ENCODE measurements at places on chromosomes 1 and 21. TPM values are rescaled to one million over a fixed set of nuclear protein-coding genes. Genes with fewer than 3 reads are reported as not detected.

The LY9 gene
- 29.0 TPM for total RNA-seq

GRCh38 chr1:183243161-183244050 lies 57.3 kb downstream of the LAMC2 start:
- no peak for DNase-seq

The KRTAP13-2 gene
- total RNA-seq: not detected

- DNase-seq: peak; percentile 23
These were observed 459 bp downstream of the FOXE3 start for GRCh38 chr1:47416319-47417169.

DNA sequence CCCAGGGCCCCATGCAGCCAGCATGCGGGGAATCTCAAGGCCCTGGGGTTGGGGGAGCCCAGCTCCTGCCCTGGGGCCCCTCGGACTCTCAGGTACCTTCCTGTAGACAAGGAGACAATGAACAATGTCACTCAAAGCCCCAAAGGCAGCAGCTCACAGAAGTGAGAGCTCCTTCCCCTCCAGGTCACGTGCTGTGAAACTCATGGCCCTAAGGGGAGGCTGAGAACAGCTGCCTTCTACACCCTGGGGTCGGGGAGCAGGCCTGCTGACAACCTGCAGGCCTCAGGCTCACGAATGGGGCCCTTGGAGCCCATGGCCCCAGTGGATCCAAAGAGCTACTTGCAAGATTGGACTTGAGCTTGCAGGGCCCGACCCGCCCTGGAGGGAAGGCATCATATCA lies 3.2 kb downstream of the MEGF6 start:
- no peak for DNase-seq

GRCh38 chr1:210072129-210072528 lies 134.1 kb downstream of the SYT14 start:
- no peak for DNase-seq

- DNase-seq: no peak
These were observed at the start of gene EPS8L3 for GRCh38 chr1:109763646-109764415. Gene EPS8L3 (minus strand): TSS chr1:109763923. CDS start chr1:109761749, 2,174 bp downstream.

DNA sequence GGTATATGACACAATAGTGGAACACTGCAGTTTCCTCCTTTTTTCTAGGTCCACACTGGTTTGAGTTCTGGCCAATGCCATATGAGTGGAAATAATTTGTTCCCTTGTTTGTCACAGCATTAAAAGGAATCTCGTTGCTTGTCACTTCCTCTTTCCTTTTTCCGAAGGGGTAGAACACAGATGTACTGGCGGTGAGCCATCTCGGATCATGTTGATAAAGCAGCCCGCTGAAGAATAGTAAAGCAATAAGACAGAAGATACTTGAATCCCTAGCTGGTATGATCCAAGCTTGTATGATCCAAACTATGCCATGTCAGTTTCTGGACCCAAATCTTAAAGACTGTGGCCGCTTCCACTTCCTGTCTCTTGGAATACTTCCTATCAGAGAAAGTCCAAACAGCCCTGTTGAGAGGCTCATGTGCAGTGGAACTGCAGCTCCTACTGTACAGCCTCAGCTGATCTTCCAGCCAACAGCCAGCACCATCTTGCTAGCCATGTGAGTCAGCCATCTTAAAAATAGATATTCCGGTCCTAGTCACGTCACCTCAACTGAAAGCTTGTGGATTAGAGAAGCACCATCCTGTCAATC lies 40.3 kb downstream of the CFHR5 start:
- no peak for DNase-seq

- no peak for DNase-seq
These were observed 30.5 kb upstream of the FGGY start for GRCh38 chr1:59266180-59266926.

The GUK1 gene
- 294 TPM for total RNA-seq

DNA sequence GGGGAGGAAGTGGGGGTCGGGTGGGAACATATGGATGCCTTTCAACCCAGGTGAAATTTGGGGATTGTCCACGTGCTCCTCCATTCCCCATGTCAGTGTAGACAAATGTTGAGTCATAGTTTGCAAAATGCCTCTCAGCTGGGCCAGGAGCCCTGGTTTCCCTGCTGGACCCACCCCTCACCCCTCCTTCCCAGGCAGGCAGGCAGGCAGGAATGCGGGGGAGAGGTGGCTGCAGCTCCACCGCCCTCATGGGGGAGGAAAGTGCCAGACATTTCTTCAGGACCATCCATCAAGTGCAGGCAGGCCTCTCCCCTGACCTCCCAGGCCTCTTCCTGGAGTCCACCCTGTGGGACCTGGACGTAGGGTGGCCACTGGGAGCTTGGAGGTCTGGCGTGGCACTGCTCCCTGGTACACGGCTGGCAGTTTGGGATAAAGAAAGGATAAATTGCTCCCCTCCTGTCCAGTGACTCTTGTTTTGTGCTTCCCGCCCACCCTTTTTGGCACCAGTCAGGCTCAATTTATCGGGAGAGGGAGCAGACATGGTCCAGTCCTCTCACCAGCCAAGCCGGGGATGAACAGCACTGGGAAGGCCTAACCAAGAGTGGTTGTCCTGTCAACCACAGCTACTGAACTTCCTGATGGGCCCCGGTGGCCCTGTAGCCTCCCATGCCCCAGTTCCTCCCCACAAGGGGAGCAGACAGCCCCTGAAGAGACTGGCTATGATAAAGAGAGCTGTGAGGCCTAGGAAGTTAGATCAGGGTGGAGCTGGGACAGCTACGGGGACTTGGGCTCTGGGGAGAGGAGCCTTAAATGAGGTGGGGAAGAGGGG lies 18.9 kb downstream of the NPR1 start:
- DNase-seq: no peak

- peak; percentile 88 for DNase-seq
These were observed at the start of gene KLHL17 for GRCh38 chr1:960363-961131. Gene KLHL17 (plus strand): TSS chr1:960584. CDS start chr1:960694, 110 bp downstream.

- peak; percentile 53 for DNase-seq
These were observed 4.0 kb downstream of the CAPN2 start for GRCh38 chr1:223716302-223716862.

DNA sequence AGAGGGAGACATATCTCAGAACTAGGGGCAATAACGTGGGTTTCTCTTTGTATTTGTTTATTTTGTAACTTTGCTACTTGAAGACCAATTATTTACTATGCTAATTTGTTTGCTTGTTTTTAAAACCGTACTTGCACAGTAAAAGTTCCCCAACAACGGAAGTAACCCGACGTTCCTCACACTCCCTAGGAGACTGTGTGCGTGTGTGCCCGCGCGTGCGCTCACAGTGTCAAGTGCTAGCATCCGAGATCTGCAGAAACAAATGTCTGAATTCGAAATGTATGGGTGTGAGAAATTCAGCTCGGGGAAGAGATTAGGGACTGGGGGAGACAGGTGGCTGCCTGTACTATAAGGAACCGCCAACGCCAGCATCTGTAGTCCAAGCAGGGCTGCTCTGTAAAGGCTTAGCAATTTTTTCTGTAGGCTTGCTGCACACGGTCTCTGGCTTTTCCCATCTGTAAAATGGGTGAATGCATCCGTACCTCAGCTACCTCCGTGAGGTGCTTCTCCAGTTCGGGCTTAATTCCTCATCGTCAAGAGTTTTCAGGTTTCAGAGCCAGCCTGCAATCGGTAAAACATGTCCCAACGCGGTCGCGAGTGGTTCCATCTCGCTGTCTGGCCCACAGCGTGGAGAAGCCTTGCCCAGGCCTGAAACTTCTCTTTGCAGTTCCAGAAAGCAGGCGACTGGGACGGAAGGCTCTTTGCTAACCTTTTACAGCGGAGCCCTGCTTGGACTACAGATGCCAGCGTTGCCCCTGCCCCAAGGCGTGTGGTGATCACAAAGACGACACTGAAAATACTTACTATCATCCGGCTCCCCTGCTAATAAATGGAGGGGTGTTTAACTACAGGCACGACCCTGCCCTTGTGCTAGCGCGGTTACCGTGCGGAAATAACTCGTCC lies 1.3 kb upstream of the OLIG2 start:
- no peak for DNase-seq

The SLFNL1 gene
- total RNA-seq: 0.08 TPM

- DNase-seq: no peak
These were observed 217.6 kb upstream of the SAMSN1 start for GRCh38 chr21:14763695-14764064.

GRCh38 chr1:167964646-167965045 lies 27.8 kb upstream of the MPC2 start:
- DNase-seq: no peak

GRCh38 chr1:99297923-99298322 lies 33.6 kb downstream of the PLPPR4 start:
- DNase-seq: no peak

Measured in activated naive CD8-positive, alpha-beta T cell treated with anti-CD3 and anti-CD28 coated beads for 36 hours (primary cell).